ENCODE measurements at places on chromosomes 16 and 17.

GRCh38 chr17:67980456-67980855, 15.8 kb downstream of the C17orf58 start:
- DNase-seq, result no peak

DNA sequence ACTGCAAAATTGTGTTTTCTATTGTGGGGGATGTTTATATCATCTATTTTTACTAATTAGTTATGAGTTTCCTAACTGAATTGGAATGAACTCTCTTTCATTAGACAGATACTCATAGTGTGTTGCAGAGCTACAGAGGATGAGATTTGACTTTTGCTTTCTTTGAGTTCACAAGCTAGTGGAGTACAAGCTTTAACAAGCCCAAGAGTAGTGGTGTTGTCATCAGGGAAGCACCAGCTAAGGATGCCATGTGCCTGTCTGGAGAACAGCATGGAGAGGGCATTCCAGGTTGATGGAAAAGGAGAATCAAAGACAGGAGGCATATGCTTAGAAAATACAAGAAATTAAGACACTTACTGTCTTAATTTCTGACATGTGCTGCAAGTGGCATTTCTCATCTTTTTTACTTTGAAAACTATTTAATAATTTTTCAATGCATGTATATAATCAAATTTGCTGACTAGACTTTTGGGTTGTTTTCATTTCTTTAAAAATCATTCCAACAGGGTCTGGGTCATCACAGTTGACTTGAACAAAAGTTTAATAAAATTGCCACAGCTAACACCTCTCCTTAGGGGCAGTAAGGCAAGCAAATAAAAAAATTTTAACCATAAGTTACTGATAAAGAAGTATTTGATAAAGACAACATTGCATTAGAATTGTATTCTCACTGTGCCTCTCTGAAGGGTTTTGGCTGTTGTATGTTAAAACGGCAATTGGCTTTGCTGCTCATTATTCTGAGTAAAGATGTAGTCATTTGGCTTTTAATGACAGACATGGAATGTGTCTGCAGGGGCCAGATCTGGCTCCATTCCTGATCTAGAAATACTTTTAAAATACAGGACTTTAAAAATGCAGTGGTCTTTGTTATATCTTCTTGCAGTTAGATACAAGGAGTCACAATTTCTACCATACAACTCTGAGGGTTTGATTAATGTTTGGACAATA, 323.7 kb upstream of the CDH11 start:
- DNase-seq, result no peak

DNA sequence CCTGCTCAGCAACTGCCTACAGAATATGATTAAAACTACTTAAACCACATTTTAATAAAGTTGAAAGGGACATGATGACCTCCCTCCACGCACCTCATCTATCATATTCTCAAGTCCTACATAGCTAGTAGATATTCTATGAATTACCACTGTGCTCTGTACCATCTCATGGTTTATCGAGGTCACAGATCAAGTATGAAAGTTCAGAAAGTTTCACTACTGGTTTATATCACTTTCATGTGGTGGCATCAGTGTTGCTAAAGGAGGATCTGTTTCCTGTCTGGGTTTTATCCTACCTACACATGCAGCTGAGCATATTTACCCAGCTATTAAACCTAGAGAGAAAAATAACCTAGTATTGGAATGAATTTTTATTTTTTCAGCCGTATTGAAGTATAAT, 214.9 kb upstream of the MON1B start:
- DNase-seq, result no peak

- DNase-seq, result no peak
Measured at GRCh38 chr16:81427219-81427618, 17.4 kb upstream of the CMIP start.

DNA sequence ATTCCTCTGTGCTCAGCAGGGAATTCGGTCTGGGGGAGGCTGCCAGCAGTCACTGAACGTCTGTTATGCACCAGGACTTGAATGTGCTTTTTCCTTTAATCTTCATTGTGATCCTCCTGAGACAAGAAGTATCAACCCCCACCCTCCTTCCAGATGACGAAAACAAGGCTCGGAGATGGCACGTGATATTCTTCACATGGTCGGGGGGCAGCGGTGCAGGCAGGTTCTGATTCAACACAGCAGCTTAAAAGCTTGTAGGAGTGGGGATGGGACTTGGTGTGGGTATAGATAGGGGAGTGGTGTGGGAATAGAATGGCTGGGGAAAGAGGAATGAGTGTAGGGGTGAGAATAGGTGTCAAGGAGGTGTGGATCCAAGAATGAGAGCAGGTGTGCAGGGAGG, 6.4 kb downstream of the NECAB2 start:
- DNase-seq, result no peak

- DNase-seq, result no peak
Measured at GRCh38 chr17:35239823-35240222, 3.0 kb upstream of the SLFN5 start.

DNA sequence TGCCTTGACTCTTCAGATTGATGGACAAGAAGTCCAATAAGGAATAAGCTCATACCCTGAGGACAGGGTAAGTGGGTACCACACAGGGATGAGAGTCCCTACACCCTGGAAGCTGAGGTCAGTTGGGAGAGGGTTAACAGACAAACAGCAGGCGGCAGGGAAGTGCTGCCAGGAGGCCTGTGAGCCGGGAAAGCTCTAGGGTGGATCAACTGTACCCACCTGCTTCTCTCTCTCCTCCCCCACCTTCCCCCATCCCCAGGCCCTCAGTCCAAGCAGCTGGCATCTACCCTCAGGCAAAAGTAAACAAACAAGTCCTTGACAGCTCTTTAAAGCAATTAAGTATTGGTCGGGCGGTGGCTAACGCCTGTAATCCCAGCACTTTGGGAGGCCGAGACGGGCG, 20.7 kb upstream of the MYLK3 start:
- DNase-seq, result no peak

DNA sequence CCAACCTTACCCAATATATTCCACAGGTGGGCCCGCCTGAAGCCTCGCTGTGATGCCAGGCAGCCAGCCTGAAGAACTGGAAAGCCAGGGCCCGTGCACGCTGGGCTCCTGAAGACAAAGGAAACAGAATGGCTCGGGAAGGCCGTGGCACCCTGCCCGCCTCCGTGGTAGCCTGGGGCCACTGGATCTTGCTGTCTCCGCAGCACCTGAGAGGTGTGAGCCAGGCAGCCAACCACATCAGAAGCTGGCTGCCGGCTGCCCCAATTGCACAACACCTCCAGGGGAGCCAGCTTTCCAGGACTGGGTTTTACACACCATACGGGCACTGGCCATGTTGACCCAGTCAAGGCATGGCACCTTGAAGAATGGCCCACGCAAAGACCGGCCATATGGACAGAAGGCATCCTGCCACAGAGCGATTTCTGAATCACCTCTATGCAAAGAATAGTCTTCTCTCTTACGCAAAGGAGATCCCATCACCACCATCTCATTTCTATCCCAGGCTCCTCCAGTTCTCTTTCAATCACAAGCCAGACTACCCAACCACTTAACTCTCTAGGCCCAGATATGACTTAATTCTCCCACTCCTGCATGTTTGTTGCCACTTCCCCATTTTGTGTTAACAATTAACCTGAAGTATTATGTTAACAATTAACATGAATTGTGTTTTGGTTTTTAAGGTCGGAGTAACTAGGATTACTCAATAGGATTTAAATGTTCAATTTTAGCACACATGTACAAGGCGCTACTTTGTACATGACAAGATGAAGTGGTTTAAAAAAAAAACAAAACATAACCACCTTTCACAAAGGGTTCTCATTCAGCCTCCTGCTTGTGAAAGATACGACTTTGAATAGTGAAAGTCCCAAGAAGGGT, 32.1 kb downstream of the ZFHX3 start:
- no peak for DNase-seq

GRCh38 chr16:17812771-17813170, 342.0 kb upstream of the XYLT1 start:
- DNase-seq, result no peak

GRCh38 chr17:7435676-7436555, 681 bp downstream of the TMEM102 start:
- DNase-seq, result peak; percentile 27

- no peak for DNase-seq
Measured at GRCh38 chr16:15879255-15879811, 9.1 kb downstream of the CEP20 start.

- no peak for DNase-seq
Measured at GRCh38 chr17:81152288-81152828, 12.9 kb upstream of the PVALEF start.

DNA sequence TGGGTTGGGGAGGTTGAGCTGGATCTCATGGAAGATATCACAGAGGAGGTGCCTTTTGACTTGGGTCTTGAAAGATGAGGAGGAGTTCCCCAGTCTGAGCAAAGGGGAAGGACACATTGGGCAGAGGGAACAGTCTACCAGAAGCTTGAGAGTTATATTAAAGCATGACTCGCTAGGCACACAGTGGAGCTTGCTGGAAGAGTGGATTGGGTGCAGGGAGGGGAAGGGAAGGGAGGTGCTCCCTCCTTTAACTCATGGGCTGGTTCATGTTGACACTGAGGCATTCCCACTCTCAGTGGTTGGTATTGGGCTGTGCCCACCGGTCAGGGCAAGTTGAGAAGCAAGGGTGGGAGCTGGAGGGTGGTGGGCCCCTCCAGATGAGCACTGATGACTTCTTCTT, 5.9 kb downstream of the TMEM98 start:
- no peak for DNase-seq

GRCh38 chr17:37148156-37148555, 199.4 kb downstream of the AATF start:
- no peak for DNase-seq

DNA sequence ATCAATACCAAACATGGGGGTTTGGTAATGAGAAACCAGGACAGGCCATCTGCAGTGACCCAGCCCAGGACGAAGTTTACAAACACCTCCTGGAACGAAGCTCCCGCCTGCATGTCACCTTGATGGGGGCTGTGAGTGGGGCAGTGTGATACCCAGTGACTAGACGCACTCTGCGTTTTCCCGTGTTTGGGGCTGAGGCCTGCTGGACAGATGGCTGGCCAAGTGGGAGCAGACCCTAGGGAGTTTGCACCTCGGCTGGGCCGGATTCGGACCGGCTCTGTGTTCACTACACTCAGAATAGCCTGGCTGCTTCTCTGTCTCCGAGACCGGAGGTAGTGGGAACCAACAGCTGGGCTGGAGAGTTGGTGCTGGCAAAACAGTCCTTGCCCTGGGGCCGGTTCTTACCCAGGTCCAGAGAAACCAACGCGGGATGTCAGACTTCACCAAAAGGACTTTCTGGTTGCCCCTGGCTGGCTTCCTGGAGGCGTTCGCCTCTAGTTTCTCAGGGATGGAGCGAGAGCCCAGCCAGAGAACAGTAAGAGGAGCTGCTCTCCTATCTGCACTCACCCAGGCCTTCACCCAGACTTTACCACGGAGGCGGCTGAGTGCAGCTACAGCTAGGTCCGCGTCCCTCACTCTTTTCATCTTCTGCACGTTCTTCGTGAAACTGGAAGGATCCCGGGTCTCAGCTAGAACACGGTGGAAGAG, 20.4 kb downstream of the CARHSP1 start:
- no peak for DNase-seq

DNA sequence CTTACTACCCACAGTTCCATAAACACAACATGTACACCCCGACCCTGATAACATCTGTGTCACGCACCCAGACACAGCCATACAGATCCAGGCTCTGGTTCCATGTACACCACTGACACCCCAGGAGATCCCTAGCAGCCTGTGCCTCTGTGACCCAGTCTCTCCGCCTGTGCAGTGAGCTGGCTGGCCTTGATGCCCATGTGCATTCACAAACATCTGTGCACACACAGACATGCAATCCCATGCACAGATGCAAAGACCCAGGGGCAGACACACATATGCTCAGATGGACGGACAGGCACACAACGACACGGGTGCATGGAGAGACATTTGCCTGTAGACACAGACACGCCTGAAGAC, 4.1 kb downstream of the CCDC102A start:
- no peak for DNase-seq

DNA sequence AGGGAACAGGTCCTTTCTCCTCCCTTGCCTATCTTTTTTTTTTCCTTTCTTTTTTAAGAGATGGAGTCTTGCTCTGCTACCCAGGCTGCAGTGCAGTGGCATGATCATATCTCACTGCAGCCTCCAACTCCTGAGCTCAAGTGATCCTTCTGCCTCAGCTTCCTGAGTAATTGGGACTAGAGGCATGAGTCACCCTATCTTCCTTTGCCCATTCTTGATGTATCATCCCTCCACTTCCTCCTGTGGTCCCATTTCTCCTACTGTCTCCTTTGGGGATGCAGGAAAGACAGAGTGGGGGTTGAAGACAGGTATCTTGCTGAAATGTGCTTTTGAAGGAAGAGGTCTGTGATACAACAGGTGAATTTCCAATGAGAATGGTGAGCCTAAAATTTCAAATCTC, 5.5 kb downstream of the MYO19 start:
- DNase-seq, result no peak

DNA sequence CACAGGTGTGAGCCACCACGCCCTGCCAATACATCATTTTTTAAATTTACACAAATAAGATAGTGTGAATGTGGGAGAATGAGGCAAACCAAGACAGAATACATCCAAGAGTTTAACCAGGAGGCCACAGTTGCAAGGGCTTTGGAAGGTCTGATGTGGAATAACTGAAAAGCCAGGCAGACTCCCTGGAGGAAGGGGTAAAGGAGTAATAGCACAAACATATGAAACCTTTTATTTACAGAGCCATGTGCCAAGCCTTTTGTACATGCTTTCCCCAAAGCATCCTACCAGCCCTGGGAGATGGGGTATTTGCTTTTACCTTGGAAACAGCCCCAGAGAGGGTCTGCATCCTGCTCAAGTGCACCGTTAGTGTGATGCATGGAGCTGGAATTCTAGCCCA, 4.7 kb downstream of the ADGRG3 start:
- DNase-seq, result no peak

GRCh38 chr16:10839279-10839666, 20.7 kb upstream of the TVP23A start:
- no peak for DNase-seq

DNA sequence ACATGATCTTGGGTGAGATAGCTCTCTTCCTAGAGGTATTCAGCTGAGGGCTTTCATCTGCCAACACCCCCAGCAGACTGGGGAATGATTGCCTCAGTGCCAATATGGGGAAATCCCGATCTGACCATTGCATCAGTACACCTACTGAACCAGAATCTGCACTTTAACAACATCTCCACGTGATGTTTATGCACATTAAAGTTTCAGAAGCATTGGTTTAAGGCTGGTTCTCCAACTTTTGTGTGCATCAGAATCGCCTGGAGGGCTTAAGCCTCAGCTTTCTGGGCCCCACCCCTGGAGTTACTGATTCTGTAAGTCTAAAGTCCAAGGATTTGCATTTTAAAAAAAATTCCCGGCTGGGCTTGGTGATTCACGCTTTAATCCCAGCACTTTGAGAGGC, 123.6 kb upstream of the MED13 start:
- no peak for DNase-seq

DNA sequence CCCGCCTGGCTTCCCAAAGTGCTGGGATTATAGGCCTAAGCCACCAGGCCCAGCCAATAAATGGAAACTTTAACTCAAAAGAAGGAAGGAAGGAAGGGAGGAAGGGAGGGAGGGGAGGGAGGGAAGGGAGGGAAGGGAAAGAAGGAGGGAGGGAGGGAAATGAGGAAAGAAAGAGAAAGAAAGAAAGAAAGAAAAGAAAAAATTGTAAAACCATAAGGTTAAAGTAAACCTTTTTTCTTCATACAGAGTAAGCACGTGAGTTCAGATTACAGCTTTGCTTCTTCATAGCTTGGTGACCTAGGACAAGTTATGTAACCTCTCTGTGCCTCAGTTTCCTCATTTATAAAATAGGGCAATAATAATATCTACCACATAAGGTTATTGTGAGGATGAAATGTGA, 26.0 kb downstream of the LRRC37B start:
- DNase-seq, result no peak

Data from stimulated activated CD4-positive, alpha-beta T cell treated with anti-CD3 and anti-CD28 coated beads, Interleukin-1b, Interleukin-23, amount 100 ng/mL, for 1 hour (primary cell).